Activated naive CD4-positive, alpha-beta T cell treated with Interleukin-2 at 50 U/mL for 16 hours (primary cell): ENCODE measurements at places on chromosomes 6 and 20.

DNA sequence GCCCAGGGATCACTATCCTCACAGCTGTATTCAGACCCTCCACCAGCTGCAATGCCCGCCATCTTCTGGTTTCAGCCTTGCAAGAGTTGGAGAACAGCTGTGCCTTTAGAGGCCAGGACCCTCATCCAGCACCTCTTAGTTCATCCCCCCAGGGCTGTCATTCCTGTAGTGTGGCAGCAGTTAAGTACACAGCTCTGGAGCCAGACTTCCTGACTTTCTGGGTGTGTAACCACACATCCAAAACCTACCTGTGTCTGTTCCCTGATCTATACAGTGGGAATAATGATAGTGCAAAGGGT, 452 bp upstream of the TREM2 start:
- no peak for DNase-seq

DNA sequence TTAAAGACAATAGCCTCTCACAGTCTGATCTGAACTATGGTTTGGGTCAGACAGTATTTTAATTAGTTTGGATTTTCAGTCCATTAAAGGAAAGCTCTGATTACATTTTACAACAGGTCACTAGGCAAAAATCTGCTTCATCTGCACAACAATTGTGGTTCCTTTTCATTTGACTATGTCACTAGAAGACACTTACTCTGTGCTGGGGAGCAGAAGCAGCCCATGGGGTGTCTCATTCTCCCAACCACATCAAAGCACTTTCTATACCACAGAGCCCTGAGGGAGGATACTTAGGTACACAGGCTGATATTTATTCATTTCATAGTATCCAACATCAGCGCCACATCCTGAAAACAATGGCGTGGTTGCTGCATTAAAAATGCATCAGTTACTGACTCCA, 36.6 kb upstream of the HDAC2 start:
- peak; percentile 7 for DNase-seq

GRCh38 chr6:121506761-121507754, 71.6 kb downstream of the GJA1 start:
- DNase-seq: no peak

GRCh38 chr6:73182021-73182607, 43.2 kb downstream of the KHDC1L start:
- no peak for DNase-seq

DNA sequence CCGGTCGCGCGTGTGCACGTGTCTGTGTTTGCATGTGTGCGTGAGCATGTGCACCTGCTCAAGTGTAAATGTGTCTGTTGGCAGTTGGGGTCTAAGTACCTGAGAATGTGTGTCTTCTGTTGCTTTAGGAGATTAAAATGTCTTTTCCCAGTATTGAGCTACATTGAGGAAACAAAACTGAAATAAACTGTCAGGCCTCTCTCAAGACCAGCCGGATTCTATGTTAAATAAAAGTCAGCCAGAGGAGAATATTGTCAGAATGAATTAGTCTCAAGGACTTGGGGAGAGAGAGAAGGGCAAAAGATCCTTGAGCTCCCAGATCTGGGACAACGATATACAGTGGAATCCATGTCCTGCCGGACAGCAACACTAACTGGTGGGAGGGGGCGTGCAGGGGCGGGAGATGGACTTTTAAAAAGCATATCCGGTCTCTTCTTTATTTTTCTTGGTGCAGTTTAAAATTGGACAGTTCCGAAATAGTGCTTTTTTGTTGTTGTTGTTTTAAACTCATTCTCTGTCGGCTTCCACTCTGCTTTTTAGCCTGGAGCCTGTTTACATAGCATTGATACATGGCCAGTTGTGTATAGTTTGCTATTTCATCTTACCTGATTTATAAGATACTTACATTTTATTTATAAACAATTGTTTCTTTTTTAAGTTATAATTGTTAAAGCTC, 3.3 kb upstream of the TBX18 start:
- no peak for DNase-seq

DNA sequence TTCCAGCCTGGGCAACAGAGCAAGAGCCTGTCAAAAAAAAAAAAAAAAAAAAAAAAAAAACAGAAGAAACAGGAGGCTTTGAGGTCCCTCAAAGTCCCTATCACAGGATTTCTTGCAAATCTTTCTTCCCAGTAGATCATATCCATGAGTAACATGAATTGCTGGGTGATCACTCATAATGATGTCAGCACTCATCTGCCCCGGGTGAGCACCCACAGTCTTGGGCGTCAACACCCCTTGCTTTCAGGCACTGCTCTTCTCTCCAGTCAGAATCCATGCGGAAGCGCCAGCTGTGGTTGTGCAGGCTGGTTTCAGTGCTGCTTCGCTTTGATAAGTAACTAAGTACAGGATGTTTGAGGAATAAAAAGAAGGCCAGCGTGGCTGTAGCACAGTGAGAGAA, 40.2 kb upstream of the INSM1 start:
- no peak for DNase-seq

DNA sequence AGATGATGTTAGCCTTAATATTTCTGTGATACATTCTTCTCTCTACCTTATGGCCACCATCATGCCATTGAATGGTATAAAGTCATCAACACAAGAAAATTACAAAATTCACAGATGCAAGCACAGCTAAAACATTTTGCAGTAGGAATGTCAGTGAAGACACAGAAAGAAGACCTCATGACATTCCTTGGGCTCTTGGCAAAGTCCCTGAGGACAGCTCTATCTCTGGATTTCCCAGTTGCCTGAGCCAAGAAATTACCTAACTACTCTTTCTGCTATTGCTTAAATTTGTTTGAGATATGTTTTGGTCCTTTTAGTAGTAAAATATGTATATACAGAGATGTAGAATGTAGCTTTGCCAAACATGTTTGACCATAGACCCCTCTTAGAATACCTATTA, 201.0 kb upstream of the STXBP5 start:
- DNase-seq: no peak

GRCh38 chr6:71979911-71980310, 93.6 kb downstream of the RIMS1 start:
- no peak for DNase-seq

DNA sequence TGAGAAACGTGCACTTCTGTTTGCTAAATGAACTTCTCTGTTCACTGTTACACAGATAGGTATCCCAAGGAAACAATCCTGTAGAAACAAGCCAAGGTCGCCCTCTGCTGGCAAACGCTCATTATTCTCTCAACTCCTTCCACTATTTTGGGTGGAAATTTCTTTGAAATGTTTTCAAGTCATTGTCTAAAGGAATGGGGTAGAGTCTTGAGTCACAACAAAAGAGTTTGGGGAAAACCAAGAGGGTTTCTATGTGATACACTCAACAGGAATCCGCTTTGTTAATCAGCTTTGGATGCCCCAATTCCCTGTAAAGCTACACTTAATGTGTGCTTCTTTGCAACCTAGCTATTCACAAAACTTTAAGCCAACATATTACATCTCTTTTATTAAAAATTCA, 4.6 kb upstream of the RAE1 start:
- peak; percentile 69 for DNase-seq

DNA sequence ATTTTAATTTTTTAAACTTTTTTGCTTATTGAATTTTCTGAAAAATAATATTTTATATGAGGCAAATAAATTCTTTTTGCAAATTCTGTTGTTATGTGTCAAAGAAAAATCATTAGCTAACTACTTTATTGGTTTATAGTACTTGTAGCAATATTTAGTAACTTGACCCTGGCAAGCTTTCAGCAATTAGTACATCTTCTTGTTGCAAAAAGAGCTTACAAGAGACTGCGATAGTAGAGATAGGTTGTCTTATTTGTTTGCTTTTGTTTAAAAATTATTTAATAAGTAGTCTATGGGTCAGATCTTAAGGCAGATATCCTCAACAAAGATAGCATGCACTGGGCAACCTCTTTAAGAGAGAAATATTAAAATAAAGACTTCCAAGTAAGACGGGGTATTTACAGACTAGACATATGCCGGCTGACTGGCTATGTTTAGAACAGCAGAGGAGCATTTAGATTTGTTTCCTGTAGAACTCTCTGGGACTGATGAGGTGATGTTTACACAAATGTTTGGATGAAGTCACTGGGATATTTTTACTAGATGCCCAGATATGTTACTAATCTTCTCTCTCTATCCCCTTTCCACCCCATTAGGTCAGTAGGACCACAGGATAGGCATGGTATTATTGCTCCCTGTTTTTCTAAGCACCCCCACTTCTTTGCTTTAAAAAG, 25.0 kb downstream of the VGLL2 start:
- DNase-seq: no peak

DNA sequence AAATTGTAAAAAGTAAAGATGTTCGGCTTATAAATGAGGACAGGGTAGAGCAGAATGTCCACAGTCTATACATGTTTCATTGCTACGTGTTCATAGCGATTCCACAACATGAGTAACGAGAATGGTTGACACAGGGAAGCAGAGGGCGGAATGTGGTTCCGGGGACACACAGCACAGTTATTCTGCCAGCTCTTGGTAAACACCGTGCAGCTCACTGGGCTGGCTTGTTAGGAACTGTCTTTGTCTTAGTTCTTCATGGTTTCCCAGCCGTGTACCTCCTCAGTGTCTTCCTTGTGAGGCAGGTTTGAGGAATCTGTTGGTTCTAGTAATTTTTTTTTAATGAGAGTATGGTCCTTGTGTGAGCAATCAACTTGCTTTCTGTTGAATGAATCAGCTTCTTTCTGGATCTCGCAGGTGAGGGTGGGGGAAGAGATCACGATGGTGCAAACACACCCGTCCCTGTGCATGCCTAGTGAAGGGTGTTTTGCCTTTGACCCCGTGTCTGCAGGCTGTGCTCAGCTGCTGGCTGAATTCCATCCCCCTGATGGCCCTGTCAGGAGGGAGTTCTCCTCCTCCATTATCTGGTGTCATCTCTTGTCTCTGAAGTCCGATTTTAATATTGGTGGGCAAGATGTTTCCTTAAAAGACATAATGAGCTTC, 168.2 kb downstream of the SMOC2 start:
- no peak for DNase-seq

GRCh38 chr6:159056003-159056402, 11.2 kb upstream of the TAGAP start:
- no peak for DNase-seq

GRCh38 chr20:61027218-61027617, 224.8 kb upstream of the CDH4 start:
- no peak for DNase-seq

DNA sequence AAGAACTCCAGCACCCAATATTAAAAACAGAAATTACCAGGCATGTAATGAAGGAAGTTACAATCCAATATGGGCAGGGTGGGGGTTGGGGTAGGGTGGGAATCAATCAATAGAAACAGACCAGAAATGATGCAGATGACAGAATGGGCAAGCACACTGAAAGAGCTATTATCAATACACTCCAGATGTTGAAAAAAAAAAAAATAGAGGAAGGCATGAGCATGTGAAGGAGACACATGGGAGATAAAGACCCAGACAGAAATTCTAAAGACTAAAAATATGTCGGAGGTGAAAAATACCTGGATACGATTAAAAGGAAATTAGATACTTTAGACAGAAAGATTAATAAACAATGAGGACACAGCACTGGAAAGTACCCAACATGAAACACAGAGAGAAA, 19.1 kb upstream of the ZC3H12D start:
- DNase-seq: no peak

- no peak for DNase-seq
Measured at GRCh38 chr20:22428051-22428450, 156.3 kb downstream of the FOXA2 start.

DNA sequence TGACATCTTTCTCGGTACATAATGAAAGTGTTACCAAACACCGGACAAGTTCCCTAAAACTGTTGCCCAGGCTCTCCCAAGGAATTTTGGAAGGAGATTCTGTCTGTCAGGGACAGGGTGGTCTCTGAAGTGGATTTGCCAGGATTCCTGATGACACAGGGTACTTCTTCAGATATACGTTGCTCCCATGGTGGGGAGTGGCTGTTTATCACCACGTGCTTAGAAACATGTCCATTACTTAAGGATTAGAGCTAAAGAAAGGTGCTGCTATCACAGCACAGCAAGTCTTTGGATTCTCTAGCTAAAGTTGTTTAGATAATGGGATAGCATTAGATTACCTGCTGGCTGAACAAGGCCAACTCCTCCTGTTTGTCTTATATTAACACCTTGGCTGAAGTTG, 6.3 kb downstream of the SPINT3 start:
- DNase-seq: no peak

DNA sequence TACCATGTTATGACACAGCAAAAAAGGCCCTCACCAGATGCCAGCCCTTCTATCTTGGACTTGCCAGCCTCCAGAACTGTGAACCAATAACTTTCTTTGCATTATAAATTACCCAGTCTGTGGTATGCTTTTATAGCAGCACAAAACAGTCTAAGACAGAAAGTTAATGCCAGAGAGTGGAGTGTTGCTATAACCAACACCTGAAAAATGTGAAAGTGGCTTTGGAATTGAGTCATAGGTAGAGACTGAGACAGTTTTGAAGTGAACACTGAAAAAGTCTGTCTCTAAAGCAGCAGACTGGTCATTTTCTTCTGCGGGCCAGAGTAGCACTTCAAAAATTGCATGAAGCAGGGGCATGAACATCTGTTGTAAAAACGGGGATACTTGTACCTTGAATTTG, 28.0 kb upstream of the ASIP start:
- DNase-seq: no peak

GRCh38 chr20:15895560-15896084, 677.6 kb downstream of the KIF16B start:
- no peak for DNase-seq

DNA sequence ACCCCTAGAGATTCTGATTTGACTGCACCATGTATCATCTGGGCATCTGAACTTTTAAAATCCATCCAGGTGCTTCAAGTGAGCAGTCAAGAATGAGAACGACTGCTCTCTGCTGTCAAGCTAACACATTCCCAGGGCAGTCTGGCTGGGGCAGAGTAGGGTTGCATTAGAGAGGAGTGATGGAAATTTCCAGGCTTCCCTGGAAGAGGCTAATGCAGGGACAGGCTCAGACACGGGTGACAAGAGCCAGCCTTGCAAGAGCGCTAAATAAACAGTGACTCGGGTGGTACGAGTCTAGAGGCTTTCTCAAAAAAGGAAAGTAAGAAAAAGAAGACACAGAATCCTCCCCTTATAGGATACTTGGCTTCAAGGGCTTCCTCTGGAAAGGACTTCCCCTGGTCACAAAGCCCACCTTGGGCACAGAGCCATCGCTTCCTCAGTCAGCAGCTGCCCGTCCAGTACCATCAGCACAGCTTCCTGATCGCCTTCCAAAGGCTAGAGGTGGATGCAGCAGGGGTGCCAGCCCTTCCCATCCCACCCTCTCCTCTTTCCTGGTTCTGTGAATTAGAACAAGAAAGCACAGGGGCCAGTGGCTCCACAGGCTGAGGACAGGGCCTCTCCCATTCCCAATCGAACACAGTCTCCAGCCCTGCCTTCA, 177.4 kb upstream of the RREB1 start:
- no peak for DNase-seq

GRCh38 chr20:47280228-47280627, 76.3 kb downstream of the ZMYND8 start:
- DNase-seq: no peak

- no peak for DNase-seq
Measured at GRCh38 chr20:8118039-8118438, 14.0 kb upstream of the PLCB1 start.

GRCh38 chr6:11500008-11500407, 37.5 kb upstream of the TMEM170B start:
- DNase-seq: no peak
